ENCODE measurements at places on chromosomes 7 and 10.

GRCh38 chr7:123569352-123570010, 11.9 kb upstream of the NDUFA5 start:
- no peak for DNase-seq

GRCh38 chr7:46165276-46165675, 244.2 kb upstream of the IGFBP3 start:
- no peak for DNase-seq

GRCh38 chr10:3853547-3854303, 68.7 kb upstream of the KLF6 start:
- DNase-seq: no peak

DNA sequence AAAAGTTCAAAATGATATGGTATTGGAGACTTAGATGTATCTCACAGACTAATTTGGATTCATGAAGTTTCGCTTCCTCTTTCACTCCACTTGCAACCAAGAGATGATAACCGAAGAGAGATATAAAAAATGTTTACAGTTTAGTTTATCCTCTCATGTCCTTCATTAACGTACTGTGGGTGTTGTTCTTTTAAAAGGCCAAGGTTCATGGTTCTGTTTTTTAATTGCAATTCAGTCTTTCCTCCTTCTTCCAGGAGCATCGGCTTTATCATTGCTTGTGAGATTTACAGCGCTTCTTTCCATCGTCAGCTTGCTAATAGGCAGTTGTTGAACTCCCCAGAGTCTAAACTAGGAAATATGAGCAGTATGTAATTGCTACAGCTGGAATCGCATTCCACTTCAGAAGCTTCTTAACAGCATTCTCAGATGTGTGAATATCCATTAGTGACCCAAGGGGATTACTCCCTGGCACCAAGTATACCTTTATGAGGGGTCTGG, 75.9 kb upstream of the HGF start:
- no peak for DNase-seq

DNA sequence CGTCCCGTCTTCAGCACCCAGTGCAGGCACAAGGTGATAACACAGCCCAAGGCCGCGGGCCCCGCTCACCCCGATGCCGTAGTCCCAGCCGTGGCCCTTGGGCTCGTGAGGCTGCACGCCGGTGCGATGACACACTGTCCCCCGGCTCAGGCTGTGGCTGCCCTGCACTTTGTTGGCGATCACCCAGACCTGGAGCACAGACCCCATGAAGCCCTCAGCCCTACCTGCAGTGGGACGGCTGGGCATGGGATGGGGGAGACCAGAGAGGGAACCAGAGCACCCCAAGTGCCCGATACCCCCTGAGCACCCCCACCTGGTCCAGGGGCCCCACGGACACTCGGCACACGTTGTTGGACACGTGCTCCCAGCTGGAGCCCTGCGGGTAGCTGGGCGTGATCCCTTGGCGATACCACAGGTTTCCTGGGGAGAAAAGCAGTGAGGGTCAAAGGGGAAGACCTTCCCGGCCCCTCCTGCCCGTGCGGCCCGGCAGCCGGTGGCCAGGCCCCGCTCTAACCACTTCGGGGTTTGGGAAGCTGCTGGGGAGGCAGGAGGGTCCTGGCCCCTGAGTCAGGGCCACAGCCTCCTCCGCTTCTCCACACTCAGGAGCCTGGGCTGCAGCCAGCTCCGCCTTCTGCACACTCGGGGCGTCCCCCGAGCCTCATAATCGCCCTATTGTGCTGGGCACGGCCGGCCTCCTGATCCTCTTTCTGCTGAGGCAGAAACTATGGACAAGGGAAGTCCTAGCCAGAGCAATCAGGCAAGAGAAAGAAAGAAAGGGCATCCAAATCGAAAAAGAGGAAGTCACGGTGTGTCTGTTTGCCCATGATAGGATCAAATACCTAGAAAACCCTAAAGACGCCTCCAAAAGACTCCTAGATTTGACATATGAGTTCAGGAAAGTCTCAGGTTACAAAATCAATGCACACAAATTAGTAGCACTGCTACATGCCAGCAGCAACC, 6.7 kb downstream of the BHLHA15 start:
- DNase-seq: no peak

GRCh38 chr10:21261842-21262294, 263.6 kb downstream of the SKIDA1 start:
- DNase-seq: no peak

- no peak for DNase-seq
Measured at GRCh38 chr7:119348491-119348890, 924.5 kb upstream of the KCND2 start.

DNA sequence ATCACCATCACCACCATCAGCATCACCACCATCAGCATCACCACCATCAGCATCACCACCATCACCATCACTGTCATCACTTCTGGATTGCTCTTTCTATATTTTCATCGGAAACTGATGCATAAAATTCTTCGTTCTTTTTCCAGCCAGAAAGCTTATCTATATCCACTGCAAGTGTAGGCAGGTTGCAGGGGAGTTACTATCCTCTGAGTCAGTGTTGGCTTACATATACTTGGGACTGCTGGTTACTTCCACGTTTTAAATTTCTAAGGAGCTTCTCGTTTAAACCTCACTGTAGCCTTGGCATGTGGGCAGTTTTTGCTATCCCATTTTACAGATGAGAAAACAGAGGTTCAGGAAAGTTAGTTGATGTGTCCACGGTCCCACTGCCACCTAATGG, 66.1 kb downstream of the FOXL3 start:
- DNase-seq: no peak

DNA sequence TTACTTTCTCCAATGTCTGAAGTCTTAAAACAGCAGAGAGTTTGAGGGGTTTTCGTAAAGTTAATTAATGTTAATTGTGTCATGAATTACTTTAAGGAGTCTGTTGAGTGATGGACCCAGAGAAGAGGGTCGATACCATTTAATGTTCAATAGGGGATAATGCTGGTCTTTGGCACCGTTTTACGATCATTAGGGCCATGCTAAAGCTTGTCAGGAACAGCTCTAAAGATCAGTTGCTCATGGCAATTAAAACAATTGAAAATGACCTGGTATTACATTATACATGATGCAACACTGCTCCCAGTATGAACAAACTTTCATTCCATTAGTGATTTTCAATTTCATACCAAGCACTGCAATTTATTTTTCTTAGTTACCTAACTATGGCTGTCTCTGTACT, 296.9 kb downstream of the ETV1 start:
- DNase-seq: no peak

DNA sequence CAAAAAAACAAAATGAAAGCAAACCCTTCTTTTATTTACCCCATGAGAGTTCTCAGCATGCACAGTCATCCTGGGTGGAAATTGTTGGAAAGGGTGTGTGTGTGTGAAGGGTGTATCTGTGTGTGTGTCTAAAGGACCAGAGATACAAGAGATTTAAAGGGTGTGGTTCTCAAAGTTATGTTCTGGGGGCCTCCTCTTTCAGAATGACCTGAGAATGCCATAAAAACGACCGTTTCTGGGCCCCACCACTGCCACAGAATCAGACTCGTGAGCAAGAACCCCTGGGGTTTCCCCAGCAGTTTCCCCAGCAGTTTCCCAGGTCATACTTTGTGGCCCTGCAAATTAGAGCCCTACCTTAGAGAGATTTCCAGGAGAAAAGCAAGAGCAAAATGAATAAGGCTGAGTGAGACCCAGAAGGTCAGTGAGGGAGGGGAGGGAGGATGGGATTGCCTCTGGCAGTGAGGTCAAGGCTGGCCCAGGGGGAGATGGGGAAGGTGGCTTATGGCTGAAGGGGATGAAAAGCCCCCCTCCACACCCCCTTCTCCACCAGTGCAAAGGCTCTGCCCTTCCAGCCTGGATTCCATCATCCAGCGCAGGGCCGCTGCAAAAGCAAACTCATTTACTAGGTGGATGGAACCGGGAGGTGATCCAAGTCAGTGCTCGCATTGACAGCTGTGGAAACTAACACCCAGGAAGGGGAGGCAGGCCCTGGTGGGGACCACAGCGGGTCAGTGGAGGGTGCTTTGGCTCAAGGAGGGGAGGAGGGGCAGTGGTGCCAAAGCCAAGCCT, 10.2 kb downstream of the PYROXD2 start:
- DNase-seq: no peak

GRCh38 chr7:149245744-149246143, 6.3 kb downstream of the ZNF212 start:
- no peak for DNase-seq

DNA sequence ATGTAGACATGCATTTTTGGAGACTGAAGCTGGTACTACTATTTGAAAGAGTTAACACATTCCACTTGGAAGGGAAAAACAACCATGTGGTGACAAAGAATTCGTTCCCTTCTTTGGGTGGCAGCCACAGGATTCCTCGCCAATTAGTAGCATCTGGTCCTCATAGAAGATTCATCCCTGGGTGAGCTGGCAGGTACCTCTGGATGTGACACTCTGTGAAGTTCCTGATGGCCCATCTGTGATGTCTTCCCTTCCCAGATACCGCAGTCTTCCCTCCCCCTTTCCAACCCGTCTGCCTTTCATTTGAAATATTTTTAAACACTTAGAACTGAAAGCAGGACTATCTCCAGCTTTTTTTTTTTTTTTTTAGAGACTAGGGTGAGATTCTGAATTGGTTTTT, 569.5 kb downstream of the TYW1 start:
- DNase-seq: no peak

DNA sequence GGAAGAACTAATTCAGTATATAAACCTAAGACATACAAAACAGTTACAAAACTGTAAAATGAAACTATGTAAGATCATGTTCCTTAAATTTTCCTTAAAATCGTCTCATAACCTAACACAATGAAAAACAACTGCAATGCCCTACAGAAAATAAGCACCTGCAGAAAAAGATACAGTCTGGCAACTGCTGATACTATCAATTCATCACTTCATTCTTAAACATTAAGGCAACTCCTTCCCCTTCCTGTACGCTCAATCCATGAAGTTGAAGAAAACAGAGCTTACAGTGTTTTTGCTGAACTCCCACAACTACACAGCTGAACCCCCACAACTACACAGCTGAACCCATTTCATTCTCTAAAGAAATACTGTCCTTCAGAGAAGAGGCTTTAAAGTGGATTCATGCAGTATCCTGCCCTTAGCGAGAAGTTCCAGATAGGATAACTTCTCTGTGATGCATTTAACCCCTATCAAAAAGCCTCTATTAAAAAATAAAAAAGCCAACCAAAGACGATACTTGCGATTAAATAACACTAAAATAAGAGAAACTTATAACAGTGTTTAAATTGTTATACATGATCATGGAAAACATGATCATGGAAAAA, 50.0 kb downstream of the JMJD1C start:
- no peak for DNase-seq

- no peak for DNase-seq
Measured at GRCh38 chr10:90640756-90641155, 217.1 kb downstream of the HTR7 start.

All from activated T-cell treated with anti-CD3 and anti-CD28 coated beads for 48 hours (primary cell).